Activated CD4-positive, alpha-beta memory T cell treated with anti-CD3 and anti-CD28 coated beads for 36 hours (primary cell): ENCODE measurements at places on chromosomes 6 and 20. TPM values are rescaled to one million over a fixed set of nuclear protein-coding genes. Genes with fewer than 3 reads are reported as not detected.

DNA sequence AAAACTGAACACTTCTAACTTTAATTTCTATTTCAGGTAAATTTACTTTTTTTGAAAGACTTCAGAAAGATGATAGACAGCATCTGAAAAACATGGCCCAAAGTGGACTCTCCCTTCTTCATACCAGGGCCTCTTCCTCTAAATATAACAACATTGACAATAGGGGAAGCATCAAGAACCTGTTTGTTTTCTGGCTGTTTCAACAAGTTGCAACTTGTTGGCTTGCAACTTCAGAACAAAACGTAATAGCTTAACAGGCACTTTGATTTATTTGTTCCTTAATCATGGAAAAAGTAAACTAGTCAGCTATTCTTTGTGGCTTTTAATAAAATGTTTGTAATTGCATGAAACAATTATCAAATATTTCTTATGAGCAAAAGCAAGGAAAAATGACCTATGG lies 34.3 kb downstream of the RGS17 start:
- no peak for DNase-seq
- no peak overlapping the region for H3K27ac ChIP-seq
- H3K4me3 ChIP-seq: no peak overlapping the region
- H3K36me3 ChIP-seq: no peaks in the 10 kb centered on the region

DNA sequence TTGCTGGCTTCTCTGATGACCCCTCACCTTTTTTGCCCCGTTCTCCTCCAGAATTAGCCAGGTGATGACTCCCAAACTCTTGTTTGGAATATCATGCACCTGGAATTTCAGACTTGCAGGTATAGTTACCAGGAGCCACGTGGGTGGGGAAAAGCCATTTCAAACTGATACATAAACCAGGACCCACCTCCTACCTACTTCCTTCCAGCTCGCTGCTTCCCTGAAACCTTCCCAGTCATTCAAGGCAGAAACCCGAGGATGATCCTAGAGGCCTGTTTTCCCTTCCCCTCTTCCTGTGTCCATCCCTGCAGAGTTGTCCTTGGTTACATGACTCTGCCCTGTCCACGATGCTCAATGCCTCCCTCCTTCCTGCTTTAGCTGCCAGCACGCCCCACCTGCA lies 101.9 kb downstream of the MTHFD1L start:
- H3K4me1 ChIP-seq: no peaks in the 10 kb centered on the region
- DNase-seq: no peak
- H3K27me3 ChIP-seq: no peaks in the 10 kb centered on the region

PCED1A gene
- total RNA-seq: 37.0 TPM

LGSN gene
- 0.05 TPM for total RNA-seq

GRCh38 chr20:60139663-60140446 lies 181.6 kb downstream of the CDH26 start:
- no peak overlapping the region for H3K4me3 ChIP-seq
- H3K36me3 ChIP-seq: no peaks in the 10 kb centered on the region
- DNase-seq: no peak
- no peaks in the 10 kb centered on the region for H3K27me3 ChIP-seq
- H3K4me1 ChIP-seq: no peaks in the 10 kb centered on the region

GRCh38 chr6:163554663-163555062 lies 140.1 kb downstream of the QKI start:
- peaks cover 7% of the 10 kb centered on the region for H3K4me1 ChIP-seq
- DNase-seq: peak; percentile 77
- H3K27ac ChIP-seq: no peak overlapping the region
- no peak overlapping the region for H3K4me3 ChIP-seq

- H3K36me3 ChIP-seq: no peaks in the 10 kb centered on the region
- no peaks in the 10 kb centered on the region for H3K4me1 ChIP-seq
- no peak for DNase-seq
- H3K27ac ChIP-seq: no peak overlapping the region
- H3K4me3 ChIP-seq: no peak overlapping the region
Measured at GRCh38 chr6:55469951-55470366, 109.0 kb downstream of the HMGCLL1 start.

- DNase-seq: no peak
- H3K27ac ChIP-seq: no peak overlapping the region
- H3K4me1 ChIP-seq: no peaks in the 10 kb centered on the region
Measured at GRCh38 chr6:139738801-139739455, 364.5 kb upstream of the CITED2 start.

DNA sequence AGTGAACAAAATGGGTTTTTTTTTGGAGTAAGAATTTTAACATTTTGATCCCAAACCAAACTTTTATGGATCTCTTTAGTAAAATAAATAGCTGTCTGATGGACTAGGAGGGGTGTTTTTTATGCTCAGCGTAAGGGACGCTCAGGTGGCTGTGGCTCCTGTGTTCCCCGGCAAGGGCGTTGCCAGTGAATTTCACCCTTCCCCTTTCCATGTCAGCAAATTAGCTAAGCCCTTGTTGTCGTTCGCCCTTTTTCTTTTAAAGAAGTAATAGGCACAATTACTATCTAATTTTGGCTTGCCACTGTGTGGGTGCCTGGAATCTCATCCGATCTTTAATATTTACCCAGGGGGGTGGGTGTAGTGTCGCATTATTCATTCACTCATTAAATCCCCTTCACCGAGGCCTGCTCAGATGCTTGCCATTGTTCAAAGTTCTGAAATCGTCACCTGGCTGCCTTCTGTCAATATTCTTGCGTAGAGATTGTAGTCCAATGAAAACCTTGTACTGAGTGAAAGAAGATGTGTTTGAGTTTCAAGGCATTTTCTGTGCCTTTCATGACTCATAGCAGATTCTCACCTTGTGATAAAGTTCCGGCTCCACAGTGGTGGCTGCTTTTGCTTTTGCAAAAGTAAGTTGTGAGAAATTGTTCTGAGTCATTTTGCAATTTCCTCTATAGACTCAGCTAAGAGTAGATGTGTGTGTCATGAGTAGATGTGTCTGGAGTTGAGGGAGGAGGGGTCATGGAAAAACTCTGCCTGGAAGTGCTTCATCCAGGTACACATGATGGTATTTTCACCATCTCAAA lies 40.0 kb upstream of the CLDN20 start:
- peak; percentile 78 for DNase-seq
- H3K27ac ChIP-seq: peak overlapping the region; percentile 75
- peaks cover 3% of the 10 kb centered on the region for H3K36me3 ChIP-seq
- H3K4me3 ChIP-seq: peak overlapping the region; percentile 40

- no peaks in the 10 kb centered on the region for H3K4me1 ChIP-seq
- DNase-seq: no peak
- no peaks in the 10 kb centered on the region for H3K27me3 ChIP-seq
- H3K36me3 ChIP-seq: no peaks in the 10 kb centered on the region
Measured at GRCh38 chr6:99026135-99026534, 78.4 kb upstream of the FBXL4 start.

- H3K4me1 ChIP-seq: peaks cover 5% of the 10 kb centered on the region
- H3K27ac ChIP-seq: no peak overlapping the region
- DNase-seq: no peak
- no peak overlapping the region for H3K4me3 ChIP-seq
Measured at GRCh38 chr6:2632368-2632767, 118.4 kb downstream of the MYLK4 start.

DNA sequence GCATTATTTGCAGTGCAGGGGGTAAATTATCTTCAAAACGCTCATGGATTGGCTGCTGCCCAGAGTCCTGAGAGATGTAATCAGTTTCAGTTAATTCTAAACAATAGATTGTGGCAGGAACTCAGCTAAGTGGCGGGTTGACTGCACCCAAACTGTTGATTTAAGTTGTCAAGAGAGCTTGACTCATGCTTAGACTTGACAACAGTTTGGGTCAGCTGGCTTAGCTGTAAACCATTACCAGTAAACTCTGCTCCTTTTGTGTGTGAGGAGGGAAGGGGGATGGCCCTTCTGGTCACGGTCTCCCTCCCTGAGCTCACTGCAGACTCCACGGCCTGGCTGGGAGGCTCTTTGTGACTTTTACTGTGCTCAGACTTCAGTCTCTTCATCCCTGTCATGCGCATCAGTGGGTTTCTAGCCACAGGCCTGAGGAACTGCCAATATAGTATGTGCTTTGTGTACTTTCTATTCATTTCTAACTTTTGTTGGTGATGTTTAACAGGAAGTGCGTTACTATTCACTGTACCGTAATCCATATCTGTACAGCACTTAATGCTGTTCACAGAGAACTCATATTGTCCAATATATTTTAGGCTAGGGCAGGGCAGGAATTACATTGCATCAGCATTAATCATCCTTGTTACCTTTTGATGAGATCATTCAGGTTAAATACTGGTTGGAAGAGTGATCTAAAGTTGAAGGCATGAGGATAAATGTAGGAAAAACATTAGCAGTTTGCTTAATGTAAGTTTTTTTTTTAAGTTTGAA lies 488.3 kb downstream of the CDKAL1 start:
- no peaks in the 10 kb centered on the region for H3K4me1 ChIP-seq
- H3K27me3 ChIP-seq: no peaks in the 10 kb centered on the region
- DNase-seq: no peak
- H3K36me3 ChIP-seq: peaks cover 27% of the 10 kb centered on the region

DNA sequence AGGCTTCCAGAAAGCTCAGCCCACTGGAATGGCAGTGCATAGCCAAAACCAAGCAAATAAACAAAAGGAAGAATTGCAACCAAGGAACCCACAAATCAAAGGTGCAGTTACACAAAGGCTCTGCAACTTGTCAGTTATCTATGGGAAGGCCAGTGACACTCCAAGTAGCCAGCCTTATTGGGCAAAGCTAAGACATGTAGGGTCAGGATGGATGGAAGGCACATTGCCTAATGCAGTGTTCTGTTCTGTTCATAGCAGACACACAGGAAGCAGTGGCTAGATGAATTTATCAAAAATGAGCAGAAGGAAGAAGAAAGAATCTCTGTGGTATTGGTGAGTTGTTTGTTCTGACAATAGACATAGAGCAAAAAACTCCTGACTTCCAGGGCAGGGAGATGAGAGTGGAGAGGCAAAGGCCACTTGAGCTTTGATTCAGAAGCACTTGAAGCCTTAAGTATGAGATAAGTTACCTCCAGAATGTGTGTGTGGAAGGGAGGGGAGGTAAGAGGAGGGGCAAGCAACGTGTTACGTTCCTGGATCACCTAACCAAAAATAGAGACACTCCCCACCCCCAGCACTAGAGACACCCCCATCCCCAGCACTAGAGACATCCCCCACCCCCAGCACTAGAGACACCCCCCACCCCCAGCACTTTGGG lies 57.9 kb upstream of the AKAP12 start:
- H3K36me3 ChIP-seq: no peaks in the 10 kb centered on the region
- DNase-seq: no peak
- no peaks in the 10 kb centered on the region for H3K4me1 ChIP-seq
- no peak overlapping the region for H3K4me3 ChIP-seq
- no peak overlapping the region for H3K27ac ChIP-seq

GRCh38 chr6:110013386-110013785 lies 35.3 kb downstream of the GPR6 start:
- H3K4me3 ChIP-seq: no peak overlapping the region
- H3K36me3 ChIP-seq: no peaks in the 10 kb centered on the region
- no peak overlapping the region for H3K27ac ChIP-seq
- peaks cover 9% of the 10 kb centered on the region for H3K27me3 ChIP-seq
- no peaks in the 10 kb centered on the region for H3K4me1 ChIP-seq

HAO1 gene
- not detected for total RNA-seq

GRCh38 chr6:107645740-107646139 lies 155.8 kb downstream of the SOBP start:
- H3K27ac ChIP-seq: no peak overlapping the region
- no peaks in the 10 kb centered on the region for H3K4me1 ChIP-seq
- no peak overlapping the region for H3K4me3 ChIP-seq
- H3K27me3 ChIP-seq: peaks cover 10% of the 10 kb centered on the region
- no peak for DNase-seq
- H3K36me3 ChIP-seq: no peaks in the 10 kb centered on the region

CST5 gene
- not detected for total RNA-seq

- no peaks in the 10 kb centered on the region for H3K36me3 ChIP-seq
- H3K4me3 ChIP-seq: no peak overlapping the region
- H3K4me1 ChIP-seq: no peaks in the 10 kb centered on the region
- peaks cover 14% of the 10 kb centered on the region for H3K27me3 ChIP-seq
- H3K27ac ChIP-seq: no peak overlapping the region
Measured at GRCh38 chr6:31379850-31380249, 22.9 kb upstream of the HLA-B start.

GRCh38 chr20:1528811-1529210 lies 28.7 kb downstream of the SIRPD start:
- peaks cover 4% of the 10 kb centered on the region for H3K27me3 ChIP-seq
- H3K36me3 ChIP-seq: peaks cover 2% of the 10 kb centered on the region
- no peak overlapping the region for H3K27ac ChIP-seq
- DNase-seq: no peak
- peaks cover 3% of the 10 kb centered on the region for H3K4me1 ChIP-seq
- no peak overlapping the region for H3K4me3 ChIP-seq

GRCh38 chr6:52305948-52306767 lies 21.6 kb upstream of the MCM3 start:
- peaks cover 71% of the 10 kb centered on the region for H3K4me1 ChIP-seq
- H3K36me3 ChIP-seq: no peaks in the 10 kb centered on the region
- peak overlapping the region; percentile 74 for H3K27ac ChIP-seq
- H3K4me3 ChIP-seq: peak overlapping the region; percentile 28
- no peak for DNase-seq
- no peaks in the 10 kb centered on the region for H3K27me3 ChIP-seq

- peaks cover 3% of the 10 kb centered on the region for H3K27me3 ChIP-seq
- H3K36me3 ChIP-seq: no peaks in the 10 kb centered on the region
- no peak for DNase-seq
- H3K4me3 ChIP-seq: no peak overlapping the region
Measured at GRCh38 chr6:100338090-100338489, 126.6 kb downstream of the SIM1 start.

DNA sequence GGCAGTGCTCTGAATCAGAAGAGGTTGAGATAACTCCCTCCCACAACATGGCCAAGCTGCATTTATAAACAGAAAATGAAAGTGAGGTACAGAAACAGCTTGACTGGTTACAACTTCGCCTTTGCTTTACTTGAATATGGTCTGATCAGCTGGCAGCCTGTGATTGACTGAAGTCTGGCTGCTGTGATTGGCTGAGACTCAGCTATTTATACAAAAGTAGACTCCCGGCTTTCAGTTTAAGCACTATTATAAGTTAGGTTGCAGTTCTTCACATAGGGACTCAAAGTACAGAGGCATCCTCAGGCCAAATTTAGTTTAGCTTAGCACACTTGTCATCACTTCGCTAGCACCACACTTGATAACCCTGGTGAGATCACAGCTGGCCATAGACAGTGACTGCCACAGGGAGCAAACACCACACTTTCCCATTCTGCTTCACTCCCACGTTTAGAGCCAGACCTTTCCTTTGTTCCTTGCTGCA lies 362.6 kb downstream of the EPM2A start:
- no peaks in the 10 kb centered on the region for H3K36me3 ChIP-seq
- peaks cover 15% of the 10 kb centered on the region for H3K4me1 ChIP-seq

DNA sequence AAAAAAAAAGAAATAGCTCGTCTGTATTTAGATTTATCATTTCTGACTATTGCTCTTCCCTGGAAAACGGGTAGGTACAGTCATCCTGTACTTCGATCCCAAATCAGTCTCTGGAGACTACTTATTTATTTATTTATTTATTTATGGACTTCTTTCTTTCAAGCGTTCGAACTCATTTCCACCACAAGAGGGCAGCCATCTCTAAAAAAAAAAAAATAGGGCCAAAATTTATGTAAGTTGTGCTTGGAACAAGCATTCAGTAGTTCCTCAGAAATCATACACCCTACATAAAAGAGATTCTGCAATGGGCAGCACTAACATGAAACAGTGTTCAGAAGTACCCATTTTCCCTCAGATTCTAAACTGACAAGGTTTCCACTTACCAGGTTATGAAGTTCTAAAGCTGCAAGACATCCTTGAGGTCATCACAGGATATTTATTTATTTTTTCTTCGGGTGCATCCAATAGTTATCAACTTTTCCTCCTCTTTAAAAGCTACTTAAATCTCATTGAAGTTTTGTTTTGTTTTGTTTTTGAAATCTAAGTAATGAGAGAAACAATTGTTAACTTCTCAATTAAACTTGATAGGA lies 1.9 kb upstream of the BMP2 start:
- H3K36me3 ChIP-seq: no peaks in the 10 kb centered on the region
- peaks cover 38% of the 10 kb centered on the region for H3K27me3 ChIP-seq
- no peak for DNase-seq
- peaks cover 3% of the 10 kb centered on the region for H3K4me1 ChIP-seq
- H3K4me3 ChIP-seq: no peak overlapping the region
- no peak overlapping the region for H3K27ac ChIP-seq
